ENCODE measurements at places on chromosomes 5 and 9.
A peak's percentile ranks its signal among the peaks of the same experiment; 100 is the strongest.

GRCh38 chr9:110188991-110189390, 19.0 kb downstream of the C9orf152 start:
- DNase-seq = no peak

DNA sequence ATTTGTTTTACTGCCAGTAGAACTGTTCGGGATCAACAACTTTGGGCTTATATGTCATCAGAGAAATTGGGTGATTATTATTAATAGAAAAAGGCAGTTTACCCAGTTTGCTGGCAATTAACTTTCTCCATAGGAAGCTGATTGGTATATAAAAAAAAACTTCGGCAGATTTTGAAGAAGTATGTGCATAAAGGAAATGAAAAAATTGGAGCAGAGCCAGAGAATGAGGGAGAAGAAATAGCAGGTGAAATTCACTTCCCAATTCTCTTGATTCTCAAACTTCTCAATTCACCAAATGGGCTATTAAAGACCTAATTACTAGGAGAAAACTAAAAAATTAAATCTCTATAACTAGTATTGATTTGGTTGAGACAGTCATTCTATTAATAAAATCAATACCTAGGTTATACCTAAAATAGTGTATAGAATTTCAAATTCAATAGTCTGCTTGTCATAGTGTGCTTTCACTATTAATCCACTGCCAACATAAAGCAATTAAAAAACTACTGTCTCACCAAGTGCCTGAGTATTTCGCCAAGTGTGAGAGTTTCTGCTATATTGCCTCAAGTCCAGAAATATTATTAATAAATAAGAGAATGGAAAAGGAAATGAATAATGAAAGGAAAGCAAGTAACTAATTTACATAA, 47.5 kb downstream of the STX17 start:
- no peak for DNase-seq

DNA sequence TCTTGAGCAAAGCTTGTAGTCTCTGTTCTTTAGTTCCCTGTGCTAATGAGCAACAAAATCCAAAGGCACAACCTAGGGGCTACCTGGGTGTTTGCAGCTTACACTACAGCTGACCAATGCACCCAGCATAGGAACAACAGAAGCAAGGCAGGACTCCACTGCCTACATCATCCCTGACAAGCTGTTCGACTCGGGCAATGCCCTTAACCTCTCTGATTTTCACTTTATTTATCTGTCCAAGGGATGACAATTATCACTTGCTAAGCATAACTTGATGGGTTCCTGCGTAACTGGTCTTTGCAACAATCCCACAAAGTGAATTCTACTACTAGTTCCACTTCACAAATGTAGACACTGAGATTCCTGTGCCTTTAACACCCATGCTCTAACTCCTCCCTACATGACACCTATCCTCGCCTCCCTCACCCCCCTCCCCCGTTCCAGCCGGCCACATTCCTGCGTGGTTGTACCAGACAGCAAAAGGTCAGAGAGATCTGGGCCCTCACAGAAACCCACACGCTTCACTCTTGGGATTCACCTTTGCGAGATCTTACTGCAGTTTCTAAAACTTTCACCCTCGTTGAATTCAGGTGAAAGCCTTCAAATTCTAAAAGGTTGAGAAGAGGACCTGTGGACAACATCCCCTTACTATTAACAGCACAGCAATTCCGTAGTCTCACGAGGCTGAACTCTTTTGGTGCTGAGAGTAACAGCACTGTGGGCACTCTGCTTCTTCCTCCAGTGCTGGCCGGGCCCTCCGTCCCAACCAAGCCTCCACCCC, 995 bp downstream of the IPPK start:
- peak; percentile 58 for DNase-seq

DNA sequence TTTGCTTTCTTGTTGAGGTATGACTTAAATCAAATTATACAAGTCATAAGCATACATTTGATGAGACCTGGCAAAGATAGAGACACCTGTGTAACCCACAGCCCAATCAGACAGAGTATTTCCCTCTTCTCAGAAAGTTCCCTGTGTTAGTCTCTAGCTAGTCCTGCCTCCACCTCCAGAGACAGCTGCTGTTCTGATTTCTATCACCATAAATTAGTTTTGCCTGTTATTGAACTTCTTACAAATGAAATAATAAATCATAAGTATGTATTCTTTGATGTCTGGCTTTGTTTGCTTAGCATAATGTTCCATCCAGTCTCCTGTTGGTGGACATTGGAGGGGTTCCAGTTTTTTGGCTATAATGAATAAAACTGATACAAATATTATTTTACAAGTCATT, 194.5 kb downstream of the ICE1 start:
- no peak for DNase-seq

- no peak for DNase-seq
These were observed 235.3 kb downstream of the GABRB2 start for GRCh38 chr5:161311146-161311708.

DNA sequence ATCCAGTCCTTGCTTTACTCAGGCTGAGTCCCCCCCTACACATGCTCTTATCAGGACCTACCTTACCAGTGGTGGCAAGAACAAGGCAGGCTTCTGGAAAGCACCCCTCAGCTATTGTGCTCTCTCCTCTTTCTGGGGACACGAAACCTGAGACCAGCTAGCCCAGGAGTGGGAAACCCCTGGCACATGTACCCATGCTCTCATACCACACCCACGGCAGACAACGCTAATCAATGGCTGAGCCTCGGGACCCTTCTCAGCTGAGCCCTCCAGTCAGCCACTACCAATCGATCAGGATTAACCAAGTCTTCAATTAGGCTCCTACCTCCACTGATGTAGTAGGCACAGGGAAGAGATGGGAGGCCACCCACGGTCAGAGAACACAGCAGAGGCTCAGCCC, 65.1 kb downstream of the VAV2 start:
- no peak for DNase-seq

GRCh38 chr5:52481201-52481600, 306.5 kb upstream of the ITGA1 start:
- DNase-seq = no peak

DNA sequence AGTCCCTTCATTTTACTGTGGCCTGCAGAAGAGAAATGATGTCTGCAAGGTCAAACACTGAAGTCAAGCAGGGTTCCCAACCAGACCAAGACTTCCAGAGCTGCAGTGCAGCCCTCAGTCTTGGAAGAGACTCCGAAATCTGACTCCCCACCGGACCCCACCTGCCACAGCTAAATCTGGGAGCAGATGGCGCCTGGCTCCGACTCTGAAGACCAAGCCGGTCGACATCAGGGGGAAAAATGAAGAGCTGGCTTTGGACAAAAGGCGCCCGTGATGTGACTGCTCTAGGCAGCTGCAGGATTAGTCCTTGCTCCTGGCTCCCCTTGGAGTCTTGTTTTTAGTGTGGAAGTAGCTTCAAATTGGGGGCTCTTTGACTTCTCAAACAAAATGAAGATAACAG, 72.4 kb upstream of the ZNF622 start:
- no peak for DNase-seq

DNA sequence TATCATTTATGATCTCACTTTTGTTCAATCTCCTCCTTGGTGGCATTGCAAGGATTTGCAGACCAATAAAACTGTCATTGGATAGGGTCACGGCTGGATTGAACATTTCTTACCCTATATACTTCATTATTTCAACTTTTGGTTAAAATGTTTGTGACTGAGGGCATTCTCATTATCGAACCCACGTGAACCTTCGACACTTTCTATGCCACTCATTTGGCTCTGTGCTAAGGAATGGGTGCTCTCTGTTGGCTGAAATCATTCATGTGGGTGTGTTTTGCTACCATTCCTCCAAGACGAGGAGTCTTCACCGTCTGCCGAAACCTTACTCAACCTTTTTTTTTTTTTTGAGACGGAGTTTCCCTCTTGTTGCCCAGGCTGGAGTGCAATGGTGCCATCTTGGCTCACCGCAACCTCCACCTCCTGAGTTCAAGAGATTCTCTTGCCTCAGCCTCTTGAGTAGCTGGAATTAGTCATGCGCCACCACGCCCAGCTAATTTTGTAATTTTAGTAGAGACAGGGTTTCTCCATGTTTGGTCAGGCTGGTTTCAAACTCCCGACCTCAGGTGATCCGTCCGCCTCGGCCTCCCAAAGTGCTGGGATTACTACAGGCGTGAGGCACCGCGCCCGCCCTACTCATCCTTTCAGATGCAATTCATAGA, 62.5 kb downstream of the CSNK1A1 start:
- DNase-seq = no peak

GRCh38 chr5:109567374-109568044, 122.2 kb upstream of the MAN2A1 start:
- DNase-seq = no peak

DNA sequence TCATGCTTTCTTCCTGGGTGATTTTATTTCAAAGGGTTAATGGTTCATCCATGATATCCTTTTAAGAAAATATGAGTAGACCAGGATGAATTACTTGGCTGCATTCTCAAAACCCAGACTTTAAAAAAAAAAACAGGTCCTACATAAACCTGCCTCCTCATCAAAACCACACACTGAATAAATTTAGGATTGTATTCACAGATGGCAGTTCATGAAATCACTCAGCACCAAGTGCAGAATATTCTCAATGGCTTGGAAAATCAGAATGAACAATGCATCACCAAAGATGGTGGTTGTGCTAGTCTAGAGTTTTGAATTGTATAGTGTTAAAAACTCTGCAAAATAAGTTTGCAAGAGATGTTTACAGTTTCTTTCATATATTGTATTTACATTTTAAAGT, 145.4 kb upstream of the GRAMD2B start:
- DNase-seq = no peak

GRCh38 chr9:133103987-133104505, 17.0 kb downstream of the RALGDS start:
- DNase-seq = no peak

GRCh38 chr5:80865551-80865950, 94.6 kb upstream of the RASGRF2 start:
- DNase-seq = no peak

- peak; percentile 33 for DNase-seq
These were observed 170.9 kb downstream of the PALM2AKAP2 start for GRCh38 chr9:109950710-109951443.

GRCh38 chr5:34503379-34504253, 152.5 kb upstream of the RAI14 start:
- no peak for DNase-seq

GRCh38 chr5:135392256-135392655, 6.8 kb downstream of the MACROH2A1 start:
- no peak for DNase-seq

GRCh38 chr5:143952809-143953208, 140.8 kb downstream of the HMHB1 start:
- no peak for DNase-seq

GRCh38 chr5:135307143-135307903, 91.7 kb downstream of the MACROH2A1 start:
- no peak for DNase-seq

- no peak for DNase-seq
These were observed 116.4 kb downstream of the GADD45G start for GRCh38 chr9:89721176-89721700.

DNA sequence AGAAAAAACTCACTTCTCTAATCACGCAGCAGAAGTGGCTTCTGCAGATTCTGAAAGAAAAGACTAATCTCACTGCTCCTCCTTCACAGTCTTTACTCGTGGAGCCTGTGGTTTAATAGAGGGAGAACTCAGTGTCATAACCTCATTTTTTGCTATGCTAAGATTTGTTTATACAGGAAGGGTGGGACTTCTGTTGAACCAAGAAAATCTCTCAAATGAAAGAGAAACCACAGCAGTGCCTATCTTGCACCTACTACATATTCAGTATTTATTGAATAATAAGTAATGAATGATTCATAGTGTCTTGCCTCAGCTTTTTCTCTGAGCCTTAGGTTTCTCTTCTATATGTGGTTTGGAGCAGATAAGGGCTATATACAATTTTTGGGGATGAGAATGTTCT, 136.1 kb upstream of the DMAC1 start:
- DNase-seq = peak; percentile 7

DNA sequence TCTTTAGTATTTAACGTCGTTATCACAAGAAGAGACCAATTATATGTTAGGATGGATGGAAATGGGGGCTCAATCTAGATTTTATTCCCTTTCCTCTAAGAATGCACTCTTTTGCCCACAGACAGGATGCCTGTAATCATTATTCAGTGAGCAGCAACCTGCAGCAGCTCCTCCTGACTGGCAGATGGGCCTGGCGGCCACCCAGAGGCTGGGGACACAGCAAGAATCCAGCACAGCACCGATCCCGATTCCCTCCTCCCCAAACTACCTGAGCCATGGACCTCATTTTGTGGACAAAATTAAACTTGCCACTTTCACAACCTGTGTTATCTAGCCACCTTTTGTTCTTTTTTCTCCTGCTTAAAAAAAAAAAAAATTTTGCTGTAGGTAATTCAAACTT, 101.0 kb downstream of the USP20 start:
- DNase-seq = no peak

DNA sequence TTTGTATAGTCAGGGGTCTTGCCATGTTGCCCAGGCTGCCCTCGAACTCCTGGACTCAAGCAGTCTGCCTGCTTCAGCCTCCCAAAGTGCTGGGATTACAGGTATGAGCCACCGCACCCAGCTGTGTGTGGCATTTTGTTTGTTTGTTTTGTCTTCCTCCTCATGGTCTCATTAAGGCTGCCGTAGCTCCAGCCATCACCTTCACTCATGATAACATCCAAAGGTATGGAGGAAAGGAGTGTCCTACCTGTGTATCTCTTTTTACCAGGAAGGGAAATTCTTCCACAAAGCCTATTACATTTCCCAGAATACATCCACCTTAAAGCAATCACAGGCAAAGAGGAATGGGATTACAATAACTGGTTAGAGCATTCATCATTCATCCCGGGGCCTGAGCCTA, 27.2 kb downstream of the LSM11 start:
- DNase-seq = no peak

DNA sequence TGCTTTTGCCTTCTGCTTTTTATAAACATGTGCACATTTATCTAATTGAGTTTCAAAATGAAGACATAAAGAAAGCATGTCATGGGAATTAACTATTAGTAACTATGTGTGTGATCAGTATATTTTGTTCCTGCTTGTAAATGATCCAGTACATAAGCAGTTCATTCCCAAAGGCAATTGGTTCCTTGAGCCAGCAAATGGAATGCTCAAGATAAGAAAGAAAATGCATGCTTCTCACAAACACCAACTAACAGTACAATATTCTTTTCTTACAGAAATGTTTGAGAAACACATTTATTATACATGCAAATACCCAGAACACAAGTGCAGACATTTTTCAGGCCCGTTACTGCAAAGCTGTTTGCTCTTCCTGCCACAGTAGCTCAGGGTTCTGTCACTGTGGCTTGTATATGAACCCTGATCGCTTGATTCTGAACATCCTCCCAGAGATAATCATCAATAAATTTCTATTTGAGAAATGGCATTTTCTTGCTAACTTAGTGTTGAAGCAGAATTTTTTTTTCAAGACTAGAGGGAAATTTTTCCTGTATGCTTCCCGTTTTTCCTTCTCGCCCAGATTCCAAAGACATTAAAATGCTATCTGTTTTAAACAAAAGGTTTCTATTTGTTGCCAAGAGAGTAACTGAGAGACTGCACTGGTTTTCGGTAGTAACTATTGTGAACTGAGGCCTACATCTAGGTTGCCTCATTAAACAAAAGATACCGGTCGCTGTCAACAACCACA, 1.9 kb downstream of the GNAQ start:
- no peak for DNase-seq

DNA sequence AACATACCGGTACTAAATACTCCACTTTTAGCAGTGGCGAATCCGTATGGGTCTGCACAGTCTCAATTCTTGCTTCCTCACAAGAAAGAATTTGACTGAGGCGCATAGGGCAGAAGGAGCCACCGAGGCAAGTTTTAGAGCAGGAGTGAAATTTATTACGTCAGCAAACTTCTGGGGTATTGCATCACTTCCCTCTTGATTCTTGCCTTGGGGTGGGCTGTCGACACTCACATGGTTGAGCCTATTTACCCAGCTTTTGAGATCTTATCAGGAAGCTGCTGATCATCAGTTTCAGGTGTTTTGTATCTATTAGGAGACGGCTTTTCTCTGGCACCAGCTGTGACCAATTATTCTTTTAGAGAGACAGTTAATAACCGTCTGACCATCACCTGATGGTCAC, 111.5 kb upstream of the CCNH start:
- DNase-seq = no peak

Data from stimulated activated CD4-positive, alpha-beta T cell treated with anti-CD3 and anti-CD28 coated beads, Interleukin-4, amount 100 ng/mL, for 24 hours (primary cell).